ENCODE measurements at places on chromosomes 5 and 9. TPM values are rescaled to one million over a fixed set of nuclear protein-coding genes. Genes with fewer than 3 reads are reported as not detected.

GRCh38 chr9:35907711-35908503 lies 1.4 kb upstream of the SPAAR start:
- DNase-seq, result peak; percentile 87
- H3K4me1 ChIP-seq, result peaks cover 52% of the 10 kb centered on the region
- H3K27ac ChIP-seq, result peak overlapping the region; percentile 97
- H3K36me3 ChIP-seq, result no peaks in the 10 kb centered on the region
- no peaks in the 10 kb centered on the region for H3K27me3 ChIP-seq
- H3K4me3 ChIP-seq, result peak overlapping the region; percentile 56

GRCh38 chr9:75889977-75890471 lies 449 bp upstream of the PCSK5 start:
- peak; percentile 86 for DNase-seq
- 0 out of 2 replicates have a peak, but pooled peaks cover 7% of the 10 kb centered on the region for H3K27me3 ChIP-seq
- peaks cover 5% of the 10 kb centered on the region for H3K4me1 ChIP-seq
- no peaks in the 10 kb centered on the region for H3K36me3 ChIP-seq

GRCh38 chr9:36993933-36994764 lies 39.9 kb downstream of the PAX5 start:
- H3K4me3 ChIP-seq, result no peak overlapping the region
- no peak overlapping the region for H3K27ac ChIP-seq

DNA sequence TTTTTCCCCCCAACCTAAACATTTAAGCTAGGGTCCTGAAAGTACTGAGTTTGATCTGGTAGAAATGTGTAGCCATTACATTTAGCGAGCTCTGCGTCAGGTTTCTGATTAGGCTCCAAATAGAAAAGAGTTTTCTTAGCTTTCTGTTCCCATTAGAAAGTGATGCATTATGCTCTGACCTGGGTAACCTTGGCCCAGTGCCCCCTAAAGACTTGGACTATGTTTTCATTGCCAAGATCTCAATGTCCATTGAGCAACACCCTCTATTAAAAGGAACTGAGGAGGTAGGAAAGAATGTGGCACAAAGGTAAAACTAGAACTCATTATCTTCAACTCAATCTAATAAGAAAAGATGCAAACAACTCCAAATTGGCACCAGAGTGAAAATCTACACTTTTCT lies 358.9 kb upstream of the PCSK5 start:
- DNase-seq, result no peak
- no peaks in the 10 kb centered on the region for H3K27me3 ChIP-seq
- no peak overlapping the region for H3K4me3 ChIP-seq
- H3K27ac ChIP-seq, result no peak overlapping the region
- no peaks in the 10 kb centered on the region for H3K4me1 ChIP-seq

DNA sequence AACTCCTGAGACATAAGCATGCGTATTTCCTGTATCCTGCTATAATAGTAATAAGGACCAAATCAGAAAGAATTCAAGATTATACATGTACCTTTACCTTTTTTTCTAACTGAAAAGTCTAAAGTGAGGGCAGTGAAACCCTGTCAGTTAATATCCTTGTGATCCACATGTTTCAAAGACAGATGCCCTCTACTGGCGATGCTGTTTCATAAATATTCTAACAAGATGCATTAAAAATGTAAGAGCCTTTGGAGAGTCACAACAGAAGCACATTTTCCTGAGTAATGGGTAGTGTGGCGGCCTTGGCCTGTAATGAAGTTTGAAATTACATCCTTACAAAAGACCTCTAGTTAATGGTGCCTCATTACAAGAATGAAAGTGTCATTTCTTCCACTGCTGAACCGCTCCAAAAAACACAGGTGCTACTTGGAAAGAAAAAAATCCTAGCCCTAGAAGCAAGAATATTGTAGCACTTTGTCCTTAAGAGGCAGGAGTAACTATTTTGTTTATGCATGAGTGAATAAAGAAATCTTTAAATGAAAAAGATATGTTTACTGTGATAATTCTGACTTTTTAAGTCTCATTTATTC lies 232.6 kb downstream of the EPB41L4A start:
- H3K27ac ChIP-seq, result no peak overlapping the region
- no peaks in the 10 kb centered on the region for H3K4me1 ChIP-seq

DNA sequence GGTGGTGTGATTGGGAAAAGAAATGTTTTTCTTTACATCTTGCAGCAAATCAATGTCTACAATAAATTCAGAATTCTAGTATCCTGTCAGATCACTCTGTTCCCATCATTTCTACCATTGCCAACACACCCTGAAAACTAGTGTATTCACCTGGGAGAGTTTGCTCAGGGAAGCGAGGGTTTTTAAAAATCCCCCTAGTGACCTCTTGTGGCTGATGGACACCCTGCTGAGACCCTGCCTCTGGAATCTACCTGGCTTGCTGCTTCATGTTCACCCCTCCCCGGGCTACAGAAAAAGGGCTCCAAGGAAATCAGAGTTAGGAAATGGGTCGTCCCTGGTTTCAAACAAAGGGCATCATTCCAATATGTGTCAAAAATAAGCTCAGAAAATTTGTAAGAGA lies 21.4 kb upstream of the ALDOB start:
- H3K27ac ChIP-seq, result no peak overlapping the region
- no peaks in the 10 kb centered on the region for H3K36me3 ChIP-seq
- H3K4me1 ChIP-seq, result peaks cover 12% of the 10 kb centered on the region
- H3K27me3 ChIP-seq, result no peaks in the 10 kb centered on the region
- no peak overlapping the region for H3K4me3 ChIP-seq

GRCh38 chr9:107707915-107708441 lies 218.4 kb upstream of the KLF4 start:
- no peaks in the 10 kb centered on the region for H3K27me3 ChIP-seq
- no peaks in the 10 kb centered on the region for H3K36me3 ChIP-seq
- peak overlapping the region; percentile 76 for H3K27ac ChIP-seq
- H3K4me3 ChIP-seq, result no peak overlapping the region

DNA sequence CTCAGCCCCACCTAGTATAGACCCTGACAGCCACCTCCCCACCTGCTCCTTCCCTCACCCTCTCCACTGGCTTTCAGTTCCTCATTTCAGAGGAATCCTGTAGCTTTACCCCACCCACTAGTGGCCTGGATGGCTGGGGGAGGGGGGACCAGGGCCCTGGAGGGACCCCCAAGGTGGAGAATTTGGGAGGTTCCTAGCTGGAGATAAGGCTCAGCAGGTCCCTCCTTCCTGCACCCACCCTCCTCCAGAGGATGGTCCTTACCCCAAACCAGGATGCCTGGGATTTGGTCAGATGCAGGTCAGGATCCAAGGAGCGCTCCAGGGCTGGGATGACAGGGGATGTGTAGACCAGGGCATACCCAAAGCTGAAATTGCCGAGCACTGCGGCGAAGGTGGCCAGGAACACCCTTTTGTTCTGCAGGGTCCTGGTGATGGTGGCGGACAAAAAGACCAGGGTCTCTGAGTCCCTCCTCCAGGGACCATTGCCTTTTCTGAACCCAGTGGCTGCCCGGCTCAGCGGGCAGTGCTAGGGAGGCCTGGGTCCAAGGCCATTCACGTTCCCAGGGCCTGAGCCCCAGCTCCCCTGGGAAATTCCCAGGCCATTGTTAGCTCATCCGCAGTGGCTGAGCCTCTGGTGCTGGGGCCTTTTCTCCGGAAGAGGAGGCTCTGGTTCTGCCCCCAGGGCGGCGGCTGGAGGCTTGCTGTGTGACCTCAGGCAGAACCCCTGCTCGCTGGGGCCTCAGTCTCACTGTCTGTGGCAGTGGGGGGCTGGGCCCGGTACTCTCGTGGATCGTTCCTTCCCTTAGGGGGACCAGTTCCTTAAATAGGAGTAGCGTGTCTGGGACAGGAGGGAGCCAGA lies 678 bp downstream of the SLC2A6 start:
- H3K36me3 ChIP-seq, result no peaks in the 10 kb centered on the region
- DNase-seq, result peak; percentile 59
- no peak overlapping the region for H3K27ac ChIP-seq

GRCh38 chr9:96135076-96135752 lies 166.8 kb downstream of the HSD17B3 start:
- peaks cover 8% of the 10 kb centered on the region for H3K27me3 ChIP-seq
- no peak overlapping the region for H3K4me3 ChIP-seq

Gene NOP16
- total RNA-seq, result 13.3 TPM

Gene IL33
- total RNA-seq, result 4.7 TPM

Gene EEIG1
- 29.6 TPM for total RNA-seq

Gene PTPN3
- total RNA-seq, result 1.3 TPM

Gene SPINK13
- total RNA-seq, result not detected

Gene WDR36
- 24.3 TPM for total RNA-seq

Gene SLC34A3
- not detected for total RNA-seq

Gene PCDHB6
- 0.22 TPM for total RNA-seq

Gene GFPT2
- total RNA-seq, result 49.1 TPM

Data from GM23248 (cell line).